Activated CD8-positive, alpha-beta T cell treated with anti-CD3 and anti-CD28 coated beads for 36 hours (primary cell): ENCODE measurements at places on chromosomes 7 and 10.

DNA sequence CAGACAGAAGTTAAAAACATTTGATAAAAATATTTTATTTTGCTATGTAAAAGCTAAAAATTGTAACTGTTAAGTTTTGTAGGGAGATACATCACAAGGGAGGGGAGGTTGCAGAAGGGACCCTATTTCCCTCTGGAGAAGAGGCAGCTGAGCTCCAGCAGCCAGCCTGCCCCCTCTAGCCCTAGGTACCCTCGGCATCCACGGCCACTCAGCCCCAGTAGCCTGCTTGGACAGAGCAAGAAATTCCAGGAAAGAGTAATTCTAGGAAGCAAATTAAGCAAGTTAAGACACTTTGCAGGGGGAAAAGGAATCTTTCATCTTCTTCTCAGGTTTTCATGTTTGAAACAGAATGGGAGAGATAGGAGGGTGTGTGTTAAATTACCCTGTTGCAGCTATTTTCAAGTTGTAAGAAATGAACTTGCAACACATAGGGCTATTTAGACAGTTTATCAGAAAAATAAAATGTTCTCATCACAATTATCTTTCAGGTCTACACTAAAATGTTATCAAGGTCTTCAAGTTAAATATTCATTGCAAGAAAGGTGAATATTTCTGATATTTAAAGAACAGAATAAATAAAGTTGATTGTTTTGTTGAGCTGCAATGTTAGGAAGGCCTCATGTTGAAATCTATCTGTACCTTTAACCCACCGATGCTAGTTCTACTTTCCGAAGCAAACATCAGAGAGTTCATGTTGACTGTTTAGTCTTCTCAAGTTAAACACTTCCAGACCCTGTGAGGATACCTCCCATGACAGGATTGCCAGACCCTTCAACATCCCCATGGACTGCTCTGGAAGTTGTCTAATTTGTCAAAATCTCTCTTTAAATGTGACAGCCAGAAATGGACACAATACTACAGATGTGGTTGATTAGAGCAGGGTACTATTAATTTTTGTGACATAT lies 5.5 kb downstream of the SGCE start:
- H3K4me1 ChIP-seq: peaks cover 9% of the 10 kb centered on the region
- H3K27me3 ChIP-seq: peaks cover 41% of the 10 kb centered on the region
- DNase-seq: no peak
- no peak overlapping the region for H3K27ac ChIP-seq

GRCh38 chr10:34145715-34146114 lies 669.4 kb downstream of the PARD3 start:
- DNase-seq: no peak
- no peaks in the 10 kb centered on the region for H3K4me1 ChIP-seq
- no peak overlapping the region for H3K27ac ChIP-seq
- H3K4me3 ChIP-seq: no peak overlapping the region
- no peaks in the 10 kb centered on the region for H3K36me3 ChIP-seq

DNA sequence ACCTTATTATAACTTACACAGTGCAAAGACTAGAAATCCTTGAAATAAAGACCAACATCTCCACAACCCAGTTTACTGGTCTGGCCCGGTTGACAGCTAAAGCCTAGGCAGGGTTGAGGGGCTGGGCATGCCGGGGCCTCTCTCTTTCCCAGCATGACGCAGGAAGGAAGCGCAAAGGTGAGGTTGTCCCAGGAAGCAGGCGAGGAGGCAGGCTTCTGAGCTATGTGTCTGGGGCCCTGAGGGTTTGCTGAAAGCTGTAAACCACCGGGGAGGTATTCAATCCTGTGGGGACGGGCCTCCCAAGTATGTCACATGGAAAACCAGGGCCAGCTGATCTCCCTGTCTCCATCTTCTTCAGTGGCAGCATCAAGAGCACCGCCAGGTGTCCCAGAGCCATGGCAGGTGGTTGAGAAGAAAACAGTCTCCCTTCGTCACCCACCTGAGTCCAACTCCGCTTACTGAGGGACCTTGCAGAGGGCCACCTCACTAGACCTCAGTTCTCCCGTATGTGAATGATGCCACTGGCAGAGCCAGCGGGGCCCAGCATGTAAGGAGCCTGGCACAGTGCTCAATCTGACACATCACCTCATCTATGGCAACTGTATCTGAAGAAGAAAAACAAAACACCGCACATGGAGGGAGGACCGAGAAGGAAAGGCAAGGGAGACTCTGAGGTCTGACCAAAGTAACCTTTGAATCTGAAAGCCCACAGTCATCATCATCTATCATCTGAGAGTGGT lies 49.5 kb downstream of the FAM53B start:
- H3K27ac ChIP-seq: peak overlapping the region; percentile 98
- no peaks in the 10 kb centered on the region for H3K27me3 ChIP-seq
- H3K36me3 ChIP-seq: peaks cover 40% of the 10 kb centered on the region
- H3K4me1 ChIP-seq: peaks cover 84% of the 10 kb centered on the region

DNA sequence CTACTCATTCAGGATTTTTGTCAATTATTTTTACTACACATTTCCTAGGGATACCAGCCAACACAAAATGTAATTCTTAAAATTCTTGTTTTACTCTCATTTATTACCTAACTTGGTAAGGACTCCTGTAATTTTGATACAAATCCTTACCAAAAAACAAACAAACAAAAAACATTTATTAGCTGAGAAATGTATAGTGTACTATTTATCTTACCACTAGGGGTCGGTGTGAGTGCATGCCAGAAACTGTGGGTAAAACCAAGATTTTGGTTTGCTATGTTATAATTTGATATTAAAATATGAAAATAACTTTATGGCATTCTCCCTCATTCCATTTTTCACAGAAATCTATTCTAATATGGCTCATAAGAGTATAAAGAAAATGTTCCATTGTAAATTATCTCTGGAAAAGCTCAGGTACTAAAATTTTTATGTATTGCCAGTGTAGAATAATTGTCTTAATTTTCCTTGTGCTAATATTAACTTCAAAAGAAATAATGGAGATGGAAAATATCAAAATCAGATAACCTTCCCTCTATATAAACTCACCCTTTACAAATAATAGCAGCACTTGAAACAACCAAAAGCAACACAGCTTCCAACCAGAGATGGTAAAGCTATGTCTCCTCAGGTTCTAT lies 290.8 kb upstream of the PCDH15 start:
- no peaks in the 10 kb centered on the region for H3K4me1 ChIP-seq
- no peak overlapping the region for H3K27ac ChIP-seq
- no peak overlapping the region for H3K4me3 ChIP-seq
- DNase-seq: no peak
- H3K27me3 ChIP-seq: no peaks in the 10 kb centered on the region
- no peaks in the 10 kb centered on the region for H3K36me3 ChIP-seq

- H3K4me3 ChIP-seq: no peak overlapping the region
- no peaks in the 10 kb centered on the region for H3K36me3 ChIP-seq
- no peaks in the 10 kb centered on the region for H3K4me1 ChIP-seq
- no peak for DNase-seq
- H3K27ac ChIP-seq: no peak overlapping the region
Observed at GRCh38 chr7:156327916-156328315, 312.7 kb upstream of the RNF32 start.

DNA sequence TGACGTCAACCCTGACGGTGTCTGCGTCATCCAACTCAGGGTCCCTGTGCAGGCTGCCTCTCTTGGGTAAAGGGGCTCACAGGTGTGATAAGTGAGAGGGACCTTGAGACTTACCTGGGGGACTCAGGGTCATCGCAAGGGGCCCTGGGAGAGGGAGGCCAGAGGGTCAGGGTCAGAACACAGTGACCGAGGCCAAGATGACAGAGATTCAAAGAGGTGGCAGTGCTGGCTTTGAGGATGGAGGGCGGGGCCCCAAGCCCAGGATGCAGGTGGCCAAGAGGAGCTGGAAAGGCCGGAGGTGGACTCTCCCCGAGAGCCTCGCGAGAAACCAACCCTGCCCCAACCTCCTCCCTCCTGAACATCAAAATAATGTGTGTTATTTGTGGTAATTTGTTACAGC lies 165.2 kb upstream of the PPP2R2D start:
- peaks cover 5% of the 10 kb centered on the region for H3K27me3 ChIP-seq
- H3K4me1 ChIP-seq: no peaks in the 10 kb centered on the region
- H3K27ac ChIP-seq: no peak overlapping the region
- no peaks in the 10 kb centered on the region for H3K36me3 ChIP-seq
- DNase-seq: no peak

DNA sequence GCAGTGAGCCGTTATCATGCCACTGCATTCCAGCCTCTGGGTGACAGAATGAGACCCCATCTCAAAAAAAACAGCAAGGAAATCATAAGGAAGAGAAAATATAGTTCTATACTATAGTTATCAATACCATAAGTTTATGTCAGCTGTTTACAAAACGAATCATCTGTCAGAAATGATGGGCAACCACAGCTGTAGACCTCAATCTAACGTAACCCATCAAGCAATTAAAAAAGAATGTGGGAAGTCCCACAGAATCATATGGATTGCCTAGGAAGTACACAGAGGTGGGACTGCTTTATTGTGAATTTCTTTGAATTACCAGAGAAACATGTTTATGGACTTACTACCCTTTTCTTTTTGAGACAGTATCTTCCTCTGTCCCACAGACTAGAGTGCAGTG lies 6.9 kb downstream of the NRBF2 start:
- no peak for DNase-seq
- no peak overlapping the region for H3K27ac ChIP-seq
- peaks cover 41% of the 10 kb centered on the region for H3K4me1 ChIP-seq
- H3K4me3 ChIP-seq: no peak overlapping the region
- peaks cover 35% of the 10 kb centered on the region for H3K36me3 ChIP-seq

GRCh38 chr10:125161707-125162119 lies 1.4 kb upstream of the CTBP2 start:
- no peak overlapping the region for H3K27ac ChIP-seq
- peaks cover 25% of the 10 kb centered on the region for H3K27me3 ChIP-seq
- H3K4me1 ChIP-seq: peaks cover 4% of the 10 kb centered on the region
- H3K4me3 ChIP-seq: no peak overlapping the region
- no peak for DNase-seq

DNA sequence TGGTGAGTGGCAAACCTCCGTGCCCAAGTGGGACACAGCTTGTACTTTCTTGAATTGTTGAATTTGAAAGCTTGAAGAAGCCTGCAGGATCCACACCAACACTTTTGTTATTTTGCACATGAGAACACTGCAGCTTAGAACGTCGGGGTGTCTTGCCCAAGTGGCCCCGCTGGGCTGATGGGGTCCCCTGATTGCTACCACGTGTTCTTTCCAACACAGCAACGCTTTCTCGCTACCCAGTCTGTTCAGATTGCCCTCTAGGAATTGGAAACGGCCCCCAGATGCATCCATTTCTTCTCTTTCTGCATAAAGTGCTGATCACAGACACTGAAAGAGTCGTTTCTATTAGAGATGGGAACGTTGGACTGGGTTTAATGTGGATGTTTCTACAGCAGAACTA lies 268.5 kb downstream of the ADARB2 start:
- H3K27me3 ChIP-seq: no peaks in the 10 kb centered on the region
- H3K4me3 ChIP-seq: no peak overlapping the region
- no peaks in the 10 kb centered on the region for H3K36me3 ChIP-seq
- DNase-seq: no peak
- H3K4me1 ChIP-seq: no peaks in the 10 kb centered on the region

DNA sequence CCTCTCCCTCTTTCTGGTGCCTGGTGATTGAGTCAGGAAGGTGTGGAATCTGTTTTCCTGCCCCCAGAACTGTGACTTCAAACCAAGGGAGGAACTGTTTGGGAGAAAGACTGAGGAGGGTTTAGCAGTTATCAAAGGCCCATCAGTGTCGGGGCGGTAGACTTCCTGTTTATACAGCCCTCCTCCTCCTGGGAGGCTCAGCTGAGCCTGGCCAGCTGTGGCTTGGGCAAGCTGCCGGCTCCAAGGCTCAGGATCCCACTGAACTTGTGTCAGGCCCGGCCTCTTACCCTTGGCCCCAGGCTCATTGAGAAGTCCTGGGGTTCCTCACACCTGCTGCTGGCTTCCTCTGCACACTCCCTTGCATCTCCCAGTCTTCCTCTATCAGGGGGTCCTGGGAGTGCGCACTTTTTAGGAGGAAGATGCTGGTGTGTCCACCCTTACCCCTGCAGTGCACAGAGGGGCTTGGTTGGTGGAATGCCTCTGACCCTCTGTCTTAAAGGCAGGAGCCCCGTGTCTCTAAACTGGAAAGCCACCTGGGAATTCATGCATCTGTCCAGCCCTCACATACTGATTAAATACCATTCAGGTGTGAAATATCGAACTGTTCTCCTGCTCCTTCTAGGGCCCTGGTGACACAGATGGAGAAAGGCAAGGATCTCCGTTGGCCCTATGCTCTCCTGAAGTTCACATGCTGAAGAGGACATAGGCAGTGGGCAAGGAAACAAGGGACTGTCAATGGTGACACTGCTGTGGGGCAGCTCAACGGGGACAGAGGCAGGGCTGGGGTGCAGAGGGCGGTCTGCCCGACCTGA lies 32.4 kb downstream of the CXCL12 start:
- no peak overlapping the region for H3K27ac ChIP-seq
- H3K36me3 ChIP-seq: no peaks in the 10 kb centered on the region
- H3K27me3 ChIP-seq: no peaks in the 10 kb centered on the region

DNA sequence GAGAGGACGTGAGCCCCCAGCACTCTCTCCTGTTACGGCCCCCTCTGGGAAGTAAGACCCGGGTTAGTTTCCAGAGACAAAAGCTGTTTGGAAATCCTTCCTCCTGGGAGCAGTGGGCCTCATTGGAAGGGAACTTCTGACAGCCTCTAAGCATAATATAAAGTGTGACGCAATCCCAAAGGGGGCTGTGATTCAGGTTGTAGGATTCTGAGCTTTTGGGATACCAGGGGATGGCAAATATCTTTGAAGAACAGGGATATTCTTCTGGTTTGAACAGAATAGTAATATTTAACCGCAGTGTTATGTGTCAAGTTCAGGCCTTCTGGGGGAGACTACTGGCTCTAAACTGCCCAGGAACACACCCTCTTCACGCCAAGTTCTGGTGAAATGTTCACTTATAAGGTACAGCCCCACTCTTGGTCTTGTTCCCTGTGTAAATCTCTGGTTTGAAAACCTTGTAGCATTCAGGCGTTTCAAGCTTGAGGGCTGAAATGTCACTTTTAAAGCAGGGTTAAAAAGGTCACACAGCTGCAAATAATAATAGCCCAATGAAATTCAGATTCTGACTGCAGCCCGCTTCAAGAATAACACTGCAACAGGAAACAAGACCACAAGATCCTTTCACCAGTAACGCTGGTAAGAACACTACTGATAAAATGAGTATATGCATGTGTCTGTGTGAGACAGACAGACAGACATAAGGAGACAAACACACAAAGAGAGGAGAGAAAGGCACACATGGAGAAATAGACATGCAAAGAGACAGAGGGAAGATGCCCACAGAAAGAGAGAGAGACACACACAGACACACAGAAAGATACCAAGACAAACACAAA lies 69.0 kb downstream of the CREB5 start:
- no peak for DNase-seq
- H3K27me3 ChIP-seq: peaks cover 8% of the 10 kb centered on the region
- peaks cover 3% of the 10 kb centered on the region for H3K4me1 ChIP-seq
- H3K4me3 ChIP-seq: no peak overlapping the region
- H3K27ac ChIP-seq: no peak overlapping the region
- no peaks in the 10 kb centered on the region for H3K36me3 ChIP-seq
